Osteocyte (in vitro differentiated cells): ENCODE measurements at places on chromosomes 6 and 20. TPM values are rescaled to one million over a fixed set of nuclear protein-coding genes. Genes with fewer than 3 reads are reported as not detected.

DNA sequence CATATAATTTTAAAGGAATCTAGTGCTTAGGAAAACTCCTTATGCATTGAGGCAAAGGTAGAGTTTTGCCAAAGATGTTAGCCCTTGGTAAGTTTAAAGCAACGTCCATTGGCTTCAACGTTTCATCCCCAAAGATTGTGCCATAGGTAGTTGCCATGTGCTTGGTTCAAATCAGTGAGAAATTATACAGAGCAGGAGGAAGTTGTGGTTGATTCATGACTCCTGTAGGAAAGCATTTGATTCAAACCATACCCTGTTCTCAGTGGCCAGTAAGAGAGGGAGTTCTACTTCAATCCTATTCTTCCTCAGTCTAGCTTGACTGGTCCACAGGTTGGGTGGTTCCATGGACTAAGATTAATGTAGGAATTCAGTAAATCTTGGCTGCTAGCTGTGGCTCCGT, 535.6 kb downstream of the QKI start:
- DNase-seq, result no peak

GRCh38 chr6:108588586-108588985, 27.9 kb downstream of the FOXO3 start:
- DNase-seq, result no peak

DNA sequence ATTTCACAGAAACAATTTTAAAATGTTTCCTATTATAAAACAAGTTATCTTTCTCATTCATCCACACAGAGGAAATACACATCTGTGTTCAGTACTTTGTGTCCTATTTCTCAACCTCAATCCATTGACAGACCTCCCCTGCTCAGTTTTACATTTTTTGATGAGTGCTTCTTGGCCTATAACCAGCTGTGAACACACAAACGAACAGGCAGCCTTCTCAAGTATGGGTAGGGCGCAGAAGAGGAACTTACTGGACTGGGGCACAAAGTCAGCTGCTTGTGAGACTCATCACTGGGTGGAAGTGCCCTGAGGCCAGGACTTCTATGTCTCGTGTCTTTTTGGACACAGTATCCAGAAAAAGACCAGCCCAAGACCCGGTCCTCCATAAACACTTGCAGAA, 2.8 kb downstream of the RPS6KA2 start:
- DNase-seq, result peak; percentile 85

DNA sequence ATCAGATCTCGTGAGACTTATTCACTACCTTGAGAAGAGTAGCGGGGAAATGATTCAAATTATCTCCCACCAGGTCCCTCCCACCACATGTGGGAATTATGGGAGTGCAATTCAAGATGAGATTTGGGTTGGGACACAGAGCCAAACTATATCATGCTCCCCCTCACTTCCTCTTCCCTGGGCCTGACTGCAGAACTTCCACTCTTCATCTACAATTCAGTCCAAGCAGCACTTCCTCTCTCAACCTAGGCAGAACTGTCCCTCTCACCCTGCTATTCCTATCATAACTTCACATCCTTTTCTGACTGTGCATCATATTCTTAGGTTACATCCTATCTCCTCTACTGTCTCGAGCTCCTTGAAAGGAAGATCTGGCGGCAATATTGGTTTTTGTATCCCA, 184.0 kb upstream of the HDDC2 start:
- no peak for DNase-seq

- DNase-seq, result no peak
Measured at GRCh38 chr6:129494099-129494498, 215.9 kb downstream of the ARHGAP18 start.

DNA sequence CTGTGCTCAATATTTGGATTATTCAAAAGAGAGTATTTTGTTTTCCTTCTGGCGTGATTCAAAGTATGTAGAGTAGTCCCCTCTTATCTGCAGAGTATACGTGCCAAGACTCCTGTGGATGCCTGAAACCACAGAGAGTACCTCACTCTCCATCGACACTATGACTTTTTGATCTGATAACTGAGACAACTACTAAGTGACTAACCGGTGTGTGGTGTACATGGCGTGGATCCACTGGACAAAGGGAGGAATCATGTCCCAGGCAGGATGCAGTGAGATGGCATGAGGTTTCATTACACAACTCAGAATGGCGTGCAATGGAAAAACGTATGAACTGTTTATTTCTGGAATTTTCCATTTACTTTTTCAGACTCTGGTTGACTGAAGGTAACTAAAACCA, 112.2 kb upstream of the PDE7B start:
- no peak for DNase-seq

- DNase-seq, result no peak
Measured at GRCh38 chr20:11499101-11499634, 418.5 kb upstream of the BTBD3 start.

DNA sequence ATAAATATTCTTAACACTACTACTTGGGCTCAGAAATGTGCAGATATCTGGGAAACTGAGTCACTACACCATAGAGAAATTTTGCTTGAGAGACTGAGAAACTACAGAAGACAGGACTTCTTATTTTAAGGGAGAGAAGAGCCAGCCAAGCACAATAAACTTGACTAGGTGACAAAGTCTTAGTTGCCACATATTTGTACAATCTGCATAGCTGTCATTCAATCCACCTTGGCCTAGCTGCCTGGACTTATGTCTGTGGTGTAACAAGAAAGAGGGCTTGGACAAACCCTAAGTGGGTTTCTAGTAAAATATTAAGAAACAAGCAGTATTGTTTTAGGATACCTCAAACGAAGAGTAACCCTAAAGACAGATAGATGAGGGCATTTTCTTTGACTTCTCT, 21.8 kb upstream of the IRAK1BP1 start:
- DNase-seq, result no peak

GRCh38 chr6:144657691-144658090, 372.6 kb downstream of the UTRN start:
- no peak for DNase-seq

GRCh38 chr20:54154439-54154838, 19.3 kb downstream of the CYP24A1 start:
- DNase-seq, result no peak

DNA sequence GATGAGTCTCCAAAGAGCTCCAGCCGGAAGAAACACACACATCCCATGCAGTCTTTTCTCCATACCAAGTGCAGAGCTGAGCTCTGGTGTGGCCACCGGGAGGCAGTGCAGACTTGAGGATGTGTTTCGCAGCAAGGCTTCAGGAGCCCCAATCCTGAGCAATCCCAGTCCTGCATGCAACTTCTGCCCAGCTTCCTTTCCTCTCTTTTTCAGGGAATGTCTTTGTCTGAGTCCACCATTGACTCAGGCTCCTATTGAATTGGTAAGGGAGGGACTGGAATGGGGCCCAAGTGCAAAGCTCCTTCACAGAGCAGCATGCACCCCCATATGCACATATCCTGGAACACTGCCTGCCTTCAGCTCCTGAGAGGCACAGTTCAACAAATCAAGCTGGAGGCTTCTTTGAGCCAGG, 50.5 kb upstream of the ASIP start:
- peak; percentile 87 for DNase-seq

The SYTL3 gene
- 0.31 and 0.48 TPM in 2 replicates for total RNA-seq

The TFAP2B gene
- 26.4 and 27.5 TPM in 2 replicates for total RNA-seq

The ZNF335 gene
- total RNA-seq, result 23.9 and 24.6 TPM in 2 replicates

The VPS16 gene
- total RNA-seq, result 45.2 and 51.1 TPM in 2 replicates

The CGA gene
- not detected in 2 replicates for total RNA-seq

The SCRT2 gene
- not detected in 2 replicates for total RNA-seq

The RBPJL gene
- total RNA-seq, result not detected in 2 replicates

The CRIP3 gene
- total RNA-seq, result 1.4 and 1.8 TPM in 2 replicates

The BNIP5 gene
- total RNA-seq, result not detected in 2 replicates

The GLP1R gene
- total RNA-seq, result not detected in 2 replicates

The TRIM31 gene
- not detected in 2 replicates for total RNA-seq

The PRKN gene
- 12.7 and 13.4 TPM in 2 replicates for total RNA-seq

The GSTA1 gene
- not detected in 2 replicates for total RNA-seq

The ARHGAP40 gene
- total RNA-seq, result not detected in 2 replicates

The NTSR1 gene
- total RNA-seq, result 0.11 and 0.16 TPM in 2 replicates

The TNF gene
- not detected in 2 replicates for total RNA-seq
